ENCODE measurements at places on chromosomes 5 and 9.

- DNase-seq = no peak
Measured at GRCh38 chr5:158599157-158599556, 500.6 kb downstream of the EBF1 start.

DNA sequence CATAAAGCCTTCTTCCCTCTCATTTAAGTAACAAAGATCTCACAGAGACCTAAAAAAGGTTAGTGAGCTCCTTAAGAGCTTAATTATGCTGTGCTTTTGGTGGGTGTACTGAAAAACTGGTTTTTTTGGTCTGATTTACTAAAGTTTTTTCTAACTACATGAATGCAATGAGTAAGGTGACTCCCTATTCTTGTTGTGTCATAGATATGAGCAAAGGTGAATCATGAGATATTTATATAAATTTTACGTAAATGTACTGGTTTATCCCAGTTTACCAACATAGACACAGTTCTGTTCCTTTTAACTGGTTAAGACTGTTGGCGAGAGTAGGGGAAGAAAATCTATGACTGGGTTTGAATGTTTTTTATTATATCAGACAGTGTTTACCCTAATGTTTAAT lies 250.5 kb downstream of the NR2F1-AS1 start:
- DNase-seq = no peak

DNA sequence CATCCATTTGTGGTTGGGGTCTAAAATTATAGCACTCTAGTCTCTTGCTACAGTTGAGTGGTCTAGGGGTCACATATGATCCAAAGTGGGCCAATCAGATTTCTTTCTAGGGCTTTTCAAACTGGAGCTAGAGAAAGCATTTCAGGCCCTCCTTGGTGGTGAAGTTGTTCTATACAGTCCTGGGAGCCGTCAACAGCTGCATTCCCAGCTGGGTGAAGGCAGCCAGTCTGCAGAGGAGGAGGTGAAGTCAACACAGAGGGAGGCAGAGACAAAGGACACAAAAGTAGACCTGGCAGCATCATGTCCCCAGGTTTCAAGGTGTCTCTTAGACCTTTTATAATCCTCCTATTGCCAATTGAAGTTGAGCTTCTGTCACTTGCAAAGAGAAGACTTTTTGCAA lies 518.2 kb downstream of the BNC2 start:
- DNase-seq = no peak

GRCh38 chr9:111037708-111038330 lies 451 bp downstream of the LPAR1 start:
- peak; percentile 26 for DNase-seq

DNA sequence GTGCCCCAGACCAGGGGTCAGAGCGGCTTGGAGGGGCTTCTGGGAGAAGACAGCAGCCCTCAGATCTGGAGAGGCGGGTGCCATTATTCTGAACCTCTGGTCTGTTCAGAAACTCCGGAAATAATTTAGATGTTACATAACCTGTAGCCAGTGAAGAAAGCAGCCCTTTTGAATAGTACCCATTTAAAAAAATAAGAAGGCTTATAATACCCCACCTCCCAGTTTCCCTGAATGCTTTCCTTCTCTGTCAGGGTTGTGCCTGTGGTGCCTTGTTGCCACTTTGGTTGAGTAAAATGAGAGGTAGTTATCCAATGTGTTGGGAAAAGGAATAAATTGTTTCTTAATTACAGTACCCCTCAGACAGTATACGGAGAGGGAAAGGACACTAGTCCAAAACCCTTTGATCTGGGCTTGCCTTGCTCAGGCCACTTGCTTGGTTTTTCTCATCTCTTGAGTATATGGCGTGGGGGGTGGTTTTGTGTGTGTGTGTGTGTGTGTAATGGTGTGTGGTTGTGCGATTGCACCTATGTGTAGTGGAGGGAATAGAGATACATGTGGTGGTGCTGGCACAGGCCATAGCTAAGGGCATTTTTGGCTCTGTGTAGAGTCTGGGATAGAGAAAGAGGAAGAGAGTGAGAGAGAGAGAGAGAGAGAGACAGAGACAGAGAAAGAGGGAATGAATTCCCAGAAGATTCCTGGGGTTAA lies 59.1 kb upstream of the TLR4 start:
- DNase-seq = no peak

- DNase-seq = no peak
Measured at GRCh38 chr5:104178829-104179456, 616.4 kb upstream of the NUDT12 start.

GRCh38 chr9:108905494-108905893 lies 28.4 kb downstream of the ELP1 start:
- DNase-seq = no peak

DNA sequence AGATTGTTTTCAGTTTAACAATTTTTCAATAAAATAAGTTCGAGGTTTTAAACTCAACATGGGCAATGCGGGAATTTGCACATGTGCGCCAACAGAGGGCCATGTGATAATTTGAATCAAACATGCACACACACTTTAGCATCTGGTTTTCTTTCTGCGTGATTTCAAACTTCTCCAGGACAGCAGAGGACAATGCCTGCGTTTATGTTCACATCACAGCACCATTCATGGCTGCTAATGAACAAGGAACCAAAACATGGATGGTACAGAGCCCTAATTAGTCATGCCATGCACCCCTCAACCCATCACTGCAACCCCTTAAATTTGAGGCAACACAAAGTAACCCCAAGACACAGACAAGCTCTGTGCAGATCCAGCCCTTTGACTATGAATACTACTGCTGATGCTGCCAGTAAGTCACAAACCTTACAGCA lies 2.8 kb downstream of the SHC3 start:
- DNase-seq = no peak

GRCh38 chr5:111800351-111800750 lies 43.4 kb upstream of the NREP start:
- no peak for DNase-seq

- DNase-seq = no peak
Measured at GRCh38 chr5:31225118-31225517, 31.6 kb downstream of the CDH6 start.

- no peak for DNase-seq
Measured at GRCh38 chr9:96121136-96121535, 180.8 kb downstream of the HSD17B3 start.

DNA sequence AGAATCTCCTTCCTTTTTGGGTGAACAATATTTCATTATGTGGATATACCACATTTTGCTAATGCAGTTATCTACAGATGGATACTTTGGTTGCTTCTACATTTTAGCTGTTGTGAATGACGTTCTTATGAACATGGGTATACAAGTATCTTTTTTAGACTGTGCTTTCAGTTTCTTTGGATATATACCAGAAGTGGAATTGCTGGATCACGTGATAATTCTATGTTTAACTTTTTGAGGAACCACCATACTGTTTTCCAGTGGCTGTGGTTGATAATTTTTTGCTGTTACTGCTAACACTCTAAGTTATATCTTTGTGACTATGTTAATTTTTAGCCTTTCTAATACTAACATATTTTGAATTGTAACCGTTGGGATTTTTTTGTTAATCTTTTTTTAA lies 12.5 kb downstream of the WDR70 start:
- DNase-seq = no peak

DNA sequence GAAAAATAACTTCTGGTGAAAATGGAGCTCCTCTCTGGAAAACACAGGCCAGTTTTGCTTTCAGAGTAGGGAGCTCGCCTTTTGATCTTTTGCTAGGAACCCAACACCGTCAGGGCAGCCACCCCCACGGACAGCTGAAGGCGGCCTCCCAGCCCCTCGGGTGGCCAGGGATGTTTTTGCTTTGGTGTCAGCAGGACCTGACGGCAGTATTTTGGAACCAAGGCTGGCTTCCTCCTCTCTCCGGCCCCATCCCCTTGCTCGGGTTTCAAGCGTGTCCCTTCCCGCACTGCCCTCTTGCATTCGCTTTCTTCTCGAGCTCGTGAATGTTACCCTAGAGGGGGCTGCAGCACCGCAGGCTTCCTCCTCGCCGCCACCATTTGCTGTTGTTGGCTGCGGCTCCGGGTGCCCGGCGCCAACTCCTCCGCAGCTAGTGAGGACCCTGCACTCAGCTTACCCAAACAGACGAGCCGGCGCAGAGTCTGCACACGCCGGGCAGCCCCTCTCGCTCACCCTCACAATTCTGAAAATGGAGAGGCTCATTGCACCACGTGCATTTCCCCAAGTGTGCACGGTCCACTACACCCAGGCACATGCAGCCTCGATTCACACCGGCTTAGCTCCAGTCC lies 35.5 kb upstream of the ADAMTSL1 start:
- DNase-seq = no peak

- DNase-seq = no peak
Measured at GRCh38 chr5:16417398-16418074, 48.1 kb downstream of the ZNF622 start.

DNA sequence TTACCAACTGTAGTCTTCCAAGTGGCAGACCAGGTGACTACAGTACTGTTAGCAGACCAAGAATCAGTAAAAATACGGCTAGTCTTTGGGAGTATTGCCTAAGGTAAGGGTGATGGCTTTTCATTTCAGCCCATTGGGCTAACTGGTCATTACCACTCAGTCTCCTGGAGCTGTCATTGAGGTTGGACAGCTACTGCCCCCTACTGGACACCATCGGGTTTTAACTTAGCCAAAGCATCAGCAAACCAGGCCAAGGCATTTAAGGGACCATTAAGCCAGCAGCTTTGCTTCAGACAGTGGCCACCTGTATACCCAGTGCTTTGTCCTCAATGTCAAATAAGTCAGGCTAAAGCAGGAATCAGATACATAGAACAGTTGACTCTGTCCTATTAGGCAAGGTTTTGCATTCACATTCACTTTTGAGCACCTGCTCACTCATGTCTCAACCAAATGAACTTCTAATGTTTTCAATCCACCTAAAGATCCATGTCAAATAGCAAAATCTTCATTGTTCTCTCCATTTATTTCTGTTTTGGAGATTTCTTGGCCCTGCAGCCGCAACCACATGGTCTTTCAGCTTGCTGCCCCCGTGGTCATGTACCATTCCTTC lies 117.2 kb downstream of the INVS start:
- DNase-seq = peak; percentile 9

DNA sequence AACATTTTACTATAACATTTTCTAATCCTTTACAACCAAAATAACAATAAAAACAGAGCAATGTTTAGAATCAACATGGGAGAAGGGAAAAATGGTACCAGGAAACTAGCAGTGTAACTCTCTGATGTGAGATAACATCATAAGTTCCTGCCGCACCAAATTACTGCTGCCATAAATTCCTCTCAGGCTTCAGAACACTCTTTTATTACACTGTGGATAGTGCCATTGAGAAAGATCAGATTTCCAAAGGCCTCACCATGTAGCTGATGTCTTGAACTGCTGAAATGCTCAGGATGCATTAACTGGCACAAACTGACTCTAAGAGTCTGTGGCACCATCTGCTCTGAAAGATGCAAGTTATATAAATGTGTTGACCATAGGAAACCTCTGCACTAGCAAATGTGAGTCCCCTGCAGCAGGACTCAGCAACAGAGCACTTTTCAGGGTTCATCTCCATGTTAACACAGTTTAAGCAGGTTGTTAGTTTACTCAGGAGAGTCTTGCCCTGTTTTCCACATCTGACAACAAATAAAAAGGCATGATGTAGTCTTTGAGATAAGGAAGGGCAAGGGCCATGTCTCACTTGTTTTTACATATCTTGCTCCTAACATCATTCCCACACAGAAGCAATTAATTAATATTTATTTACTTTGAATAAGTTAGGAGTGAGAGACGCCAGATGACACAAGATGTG lies 218.1 kb downstream of the CETN3 start:
- DNase-seq = no peak

GRCh38 chr9:134179918-134180785 lies 15.8 kb upstream of the RNU6ATAC start:
- DNase-seq = no peak

GRCh38 chr9:133850161-133850560 lies 112.0 kb upstream of the SARDH start:
- DNase-seq = no peak

GRCh38 chr5:169746147-169746694 lies 109.1 kb downstream of the DOCK2 start:
- no peak for DNase-seq

- no peak for DNase-seq
Measured at GRCh38 chr9:111833941-111834340, 39.2 kb upstream of the SHOC1 start.

GRCh38 chr5:113031557-113031956 lies 55.0 kb downstream of the DCP2 start:
- no peak for DNase-seq

DNA sequence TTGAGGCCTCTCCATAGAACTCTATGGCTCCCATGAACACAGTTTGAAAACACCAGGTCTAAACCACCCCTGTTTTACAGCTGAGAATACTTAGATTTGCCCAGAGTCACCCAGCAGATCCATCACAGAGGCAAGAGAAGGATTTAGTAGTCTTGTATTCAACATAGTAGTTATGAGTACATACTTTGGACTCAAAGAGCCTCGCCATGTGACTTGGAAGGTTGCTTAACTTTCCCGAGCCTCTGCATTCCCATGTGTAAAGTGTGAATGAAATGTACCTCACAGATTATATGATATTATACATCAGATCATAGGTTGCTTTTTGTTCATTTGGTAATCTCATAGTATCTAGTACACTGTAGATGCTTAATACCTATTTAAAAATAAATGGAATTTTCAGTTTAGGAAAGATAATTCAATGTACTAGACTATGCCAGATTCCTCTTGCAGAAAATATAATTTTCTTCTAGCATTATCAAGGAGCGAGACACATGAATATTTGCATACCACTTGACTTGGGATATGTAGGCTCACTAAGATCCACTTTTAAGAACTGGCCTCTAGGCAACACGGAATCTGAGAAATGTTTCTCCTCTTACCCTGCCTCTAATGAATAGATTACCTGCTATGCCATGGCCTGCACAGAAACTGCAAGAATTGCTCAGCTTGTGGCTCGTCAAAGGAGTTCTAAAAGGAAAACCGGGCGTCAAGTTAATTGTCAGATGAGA lies 18.6 kb downstream of the TDRD7 start:
- DNase-seq = no peak

GRCh38 chr9:112489876-112490666 lies 3.4 kb downstream of the KIAA1958 start:
- DNase-seq = no peak

GRCh38 chr9:117073071-117073470 lies 341.8 kb downstream of the ASTN2 start:
- DNase-seq = no peak

- no peak for DNase-seq
Measured at GRCh38 chr5:34533582-34534522, 122.3 kb upstream of the RAI14 start.

DNA sequence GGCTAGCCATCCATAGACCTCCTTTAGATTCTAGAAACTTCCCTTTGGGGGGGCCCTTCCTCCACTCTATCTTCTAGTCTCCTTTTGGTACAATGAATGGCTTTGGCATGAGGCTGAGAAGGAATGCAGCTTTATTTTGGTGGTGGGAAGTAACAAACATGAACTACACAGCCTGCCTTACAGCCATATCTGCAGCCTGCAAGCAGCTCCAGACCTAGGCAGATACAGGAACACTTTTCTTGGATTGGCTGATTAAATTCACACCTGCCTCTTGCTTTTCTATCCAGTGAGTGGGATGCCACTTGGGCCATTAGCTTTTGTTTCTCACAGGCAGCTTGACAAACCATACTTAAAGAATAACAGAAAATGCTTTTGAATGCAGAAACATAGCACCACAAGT lies 28.2 kb downstream of the NR6A1 start:
- no peak for DNase-seq

Measured in NCI-H510A treated with DMSO at 0.1 percent for 48 hours (cell line).